ENCODE measurements at places on chromosomes 13 and 19. TPM values are rescaled to one million over a fixed set of nuclear protein-coding genes. Genes with fewer than 3 reads are reported as not detected.
A peak's percentile ranks its signal among the peaks of the same experiment; 100 is the strongest.

The SYT3 gene
- not detected for total RNA-seq

GRCh38 chr19:12789904-12790619 is 1.2 kb upstream of the JUNB start:
- DNase-seq: peak; percentile 90

GRCh38 chr19:53254411-53255341 is at the start of gene ZNF677:
ZNF677 (minus strand) TSS chr19:53254873; CDS start chr19:53251550, 3,323 bp downstream.
- DNase-seq: peak; percentile 74

DNA sequence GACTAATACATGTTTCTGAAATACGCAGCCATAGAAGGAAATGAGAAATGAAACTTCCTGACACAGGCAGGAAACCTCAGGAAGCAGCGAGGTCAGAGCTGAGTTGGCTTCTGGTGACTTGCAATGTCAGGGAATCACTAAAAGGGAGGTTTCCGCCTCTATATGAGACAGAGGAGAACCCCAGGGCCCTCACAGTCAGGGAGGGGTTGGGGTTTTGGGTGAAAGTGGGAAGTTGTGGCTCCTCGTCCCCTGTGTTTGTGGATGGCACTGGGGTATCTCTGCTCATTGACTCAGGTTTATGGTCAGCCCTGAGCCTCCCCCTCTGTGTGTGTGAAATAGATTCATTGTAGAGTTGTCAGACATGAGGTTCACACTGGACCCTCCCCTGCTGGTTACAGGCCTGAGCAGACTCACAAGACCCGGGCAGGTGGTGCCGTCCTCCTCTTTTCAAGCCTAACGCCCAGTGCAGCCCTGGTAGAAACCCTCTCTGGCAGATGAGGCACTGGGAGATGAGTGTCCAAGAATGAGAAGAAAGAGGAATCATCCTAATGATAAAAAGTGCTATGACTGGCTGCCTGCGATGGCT is 5.5 kb upstream of the LILRA6 start:
- no peak for DNase-seq

DNA sequence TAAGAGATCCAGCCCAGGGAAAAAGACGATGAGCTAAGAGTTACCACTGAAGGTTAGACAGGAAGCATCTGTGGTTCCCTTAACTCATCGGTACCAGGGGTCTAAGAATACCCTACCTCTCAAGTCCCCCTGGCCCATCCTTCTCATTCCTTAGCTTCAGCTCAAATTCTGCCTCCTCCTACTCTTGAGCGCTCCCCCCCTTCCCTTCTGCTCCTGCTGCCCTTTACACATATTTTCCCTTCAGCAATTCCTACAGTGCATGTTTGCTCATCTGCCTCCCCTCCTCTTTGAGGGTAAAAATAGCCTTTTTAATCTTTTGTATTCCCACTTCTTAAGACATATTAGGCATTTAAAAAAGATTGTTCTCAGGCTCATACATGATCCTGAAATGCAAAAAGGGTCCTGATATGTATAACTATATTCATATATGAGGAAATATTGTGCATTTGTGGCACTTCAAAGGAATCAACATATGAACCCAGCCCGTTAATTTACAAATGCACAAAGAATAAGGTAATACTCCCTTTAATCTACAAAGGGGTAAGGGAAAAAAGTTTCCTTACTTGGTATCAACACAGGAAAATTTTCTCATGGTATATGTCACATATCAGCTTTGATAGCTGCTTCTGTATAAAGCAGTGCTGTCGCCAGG is 33.1 kb downstream of the LNX2 start:
- no peak for DNase-seq

GRCh38 chr19:33064792-33065550 is at the start of gene RHPN2:
RHPN2 (minus strand) TSS chr19:33064888; CDS start chr19:33064852, 36 bp downstream.
- DNase-seq: peak; percentile 22

The CGB2 gene
- not detected for total RNA-seq

- no peak for DNase-seq
Observed at GRCh38 chr19:54871696-54872095, 2.3 kb upstream of the FCAR start.

DNA sequence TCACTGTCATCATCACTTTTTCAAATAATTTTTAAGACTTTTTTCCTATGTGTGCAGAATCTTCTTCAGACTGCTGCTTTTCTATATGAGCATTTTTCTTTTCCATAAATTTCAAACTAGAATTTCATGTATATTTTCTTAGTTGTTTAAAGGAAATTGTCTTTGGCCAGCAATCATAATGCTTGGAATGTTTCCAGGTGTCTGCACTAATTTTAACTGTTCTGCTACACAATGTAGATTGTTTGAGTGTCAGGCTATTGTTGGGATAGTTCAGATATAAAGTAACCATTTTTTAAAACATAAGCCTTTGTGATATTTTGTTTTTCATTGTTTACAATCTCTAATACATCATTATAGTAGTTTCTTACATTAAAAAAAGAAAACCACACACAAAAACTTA is 1418.5 kb downstream of the EFNB2 start:
- no peak for DNase-seq

The FXYD3 gene
- total RNA-seq: 18.8 TPM

- DNase-seq: no peak
Observed at GRCh38 chr13:102260256-102260655, 141.6 kb downstream of the FGF14 start.

- DNase-seq: no peak
Observed at GRCh38 chr19:10744801-10745293, 27.0 kb downstream of the DNM2 start.

GRCh38 chr13:47000165-47000564 is 103.3 kb upstream of the HTR2A start:
- DNase-seq: no peak

DNA sequence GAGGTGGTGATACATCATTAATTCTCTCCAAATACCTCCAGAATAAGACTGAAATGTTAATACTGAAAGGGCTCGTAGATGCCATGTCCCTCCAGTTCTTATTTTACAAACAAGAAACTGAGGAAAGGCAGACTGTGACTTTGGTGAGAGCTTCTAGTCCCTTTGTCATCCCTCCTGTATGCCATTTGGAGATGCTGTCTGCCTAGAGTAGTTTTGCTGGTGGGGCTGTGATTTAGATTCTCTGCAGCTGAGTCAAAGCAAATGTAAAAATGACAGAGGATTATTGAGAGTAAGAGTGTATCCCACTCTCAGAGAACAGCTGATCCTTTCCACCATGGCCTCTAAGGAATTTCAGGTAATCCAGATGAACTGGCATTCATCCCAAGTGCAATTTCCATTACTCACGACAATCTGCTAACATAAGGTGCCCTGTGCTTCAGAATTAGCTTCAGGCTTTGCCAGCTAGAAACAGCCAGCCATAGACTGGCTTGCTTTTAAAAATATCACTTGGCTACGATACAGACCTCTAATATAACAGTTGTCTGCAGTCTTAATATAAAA is 16.8 kb downstream of the PABPC3 start:
- DNase-seq: no peak

The MAP4K1 gene
- total RNA-seq: 10.0 TPM

GRCh38 chr13:38662362-38662761 is 24.5 kb upstream of the FREM2 start:
- DNase-seq: no peak

GRCh38 chr13:100694722-100695508 is 20.3 kb upstream of the TMTC4 start:
- no peak for DNase-seq

The TMEM38A gene
- 7.3 TPM for total RNA-seq

The USHBP1 gene
- 29.1 TPM for total RNA-seq

GRCh38 chr19:17778251-17778967 is 16.5 kb upstream of the B3GNT3 start:
- no peak for DNase-seq

The PLPPR2 gene
- 21.9 TPM for total RNA-seq
